T-helper 17 cell (primary cell): ENCODE measurements at places on chromosomes 2 and 18.

GRCh38 chr2:113823716-113824595 is 65.9 kb upstream of the ACTR3 start:
- H3K27ac ChIP-seq: no peak overlapping the region
- no peaks in the 10 kb centered on the region for H3K27me3 ChIP-seq
- no peak for DNase-seq
- no peak overlapping the region for H3K4me3 ChIP-seq
- H3K36me3 ChIP-seq: peaks cover 6% of the 10 kb centered on the region

- peak within 1 kb of the TSS; percentile 91 for H3K4me3 ChIP-seq
- peaks cover 8% of the 10 kb centered on the region for H3K36me3 ChIP-seq
- H3K4me1 ChIP-seq: peaks cover 43% of the 10 kb centered on the region
Measured at GRCh38 chr2:6877402-6878304, at the start of gene RSAD2. Gene RSAD2, plus strand, starts transcription at chr2:6877777. Its CDS starts 24 bp downstream, at chr2:6877801.

- no peak overlapping the region for H3K4me3 ChIP-seq
- peaks cover 5% of the 10 kb centered on the region for H3K36me3 ChIP-seq
- H3K27me3 ChIP-seq: no peaks in the 10 kb centered on the region
Measured at GRCh38 chr2:171404261-171404660, 29.5 kb downstream of the METTL8 start.

DNA sequence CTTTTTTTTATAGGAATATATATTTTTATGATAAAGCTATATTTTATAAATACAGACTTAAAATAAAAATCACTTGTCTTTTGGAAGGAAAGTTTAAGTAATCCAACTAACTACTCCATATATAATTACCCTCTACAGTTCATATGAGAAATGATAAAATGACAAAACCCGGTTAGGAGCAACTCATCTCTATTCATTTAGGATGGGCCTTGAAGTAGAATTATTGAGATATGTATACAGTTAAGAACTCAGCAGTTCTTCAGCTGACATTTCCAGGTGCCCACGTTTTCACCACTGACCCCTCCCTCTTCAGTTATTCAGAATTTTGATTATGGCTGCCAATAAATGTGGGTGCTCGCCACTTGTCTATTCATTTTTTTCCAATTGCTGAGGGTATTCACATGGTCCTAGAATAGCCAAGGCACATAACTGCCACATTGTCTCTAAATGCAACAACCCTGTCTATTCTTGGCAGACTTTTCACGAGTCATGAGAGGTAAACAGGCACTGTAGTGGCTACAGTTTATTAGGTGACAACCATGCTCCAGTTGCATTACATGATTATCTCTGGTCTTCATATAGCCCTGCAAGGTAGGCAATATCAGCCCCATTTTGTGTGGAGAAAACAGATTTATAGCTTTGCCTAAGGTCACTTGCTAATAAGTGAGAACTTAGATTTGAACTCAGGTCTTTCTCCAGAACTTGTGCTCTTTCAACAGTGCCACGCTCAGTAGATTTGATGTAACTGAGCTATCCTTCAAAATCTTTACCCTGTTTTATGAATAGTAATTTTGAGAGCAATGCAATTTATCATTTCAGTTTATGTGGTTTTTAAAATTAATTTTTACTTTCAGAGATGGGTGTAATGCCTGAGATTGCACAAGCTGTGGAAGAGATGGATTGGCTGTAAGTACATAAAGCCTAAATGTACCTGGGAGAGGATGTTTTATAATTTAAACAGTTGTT is 2.9 kb downstream of the DDX1 start:
- peaks cover 22% of the 10 kb centered on the region for H3K4me1 ChIP-seq
- no peak overlapping the region for H3K4me3 ChIP-seq
- H3K27me3 ChIP-seq: no peaks in the 10 kb centered on the region
- no peak for DNase-seq

DNA sequence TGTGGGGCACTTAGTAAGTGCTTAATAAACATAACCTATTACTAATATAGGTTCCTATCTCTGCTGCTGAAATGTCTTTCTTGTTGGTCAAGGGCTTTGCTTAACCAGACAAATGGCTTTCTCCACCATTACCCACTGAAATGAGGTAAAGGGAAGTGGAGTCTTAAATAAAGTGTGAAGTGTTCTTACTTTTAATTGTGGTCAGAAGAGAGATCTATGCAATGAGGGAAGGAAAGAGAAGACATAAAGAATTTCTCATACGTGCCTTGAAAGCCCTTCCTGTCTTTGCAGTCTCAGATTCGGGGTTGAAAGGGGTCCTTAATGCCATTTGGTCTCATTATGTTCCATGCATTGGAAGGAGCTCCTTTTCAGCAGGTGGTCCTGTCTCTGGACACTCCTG is 6.9 kb upstream of the CXCR4 start:
- H3K27ac ChIP-seq: peak overlapping the region; percentile 97
- no peaks in the 10 kb centered on the region for H3K36me3 ChIP-seq
- H3K4me1 ChIP-seq: peaks cover 60% of the 10 kb centered on the region

- peaks cover 5% of the 10 kb centered on the region for H3K27me3 ChIP-seq
- DNase-seq: no peak
- H3K36me3 ChIP-seq: no peaks in the 10 kb centered on the region
- H3K4me1 ChIP-seq: no peaks in the 10 kb centered on the region
- H3K27ac ChIP-seq: no peak overlapping the region
- H3K4me3 ChIP-seq: no peak overlapping the region
Measured at GRCh38 chr2:30686669-30687068, 120.6 kb downstream of the CAPN13 start.

DNA sequence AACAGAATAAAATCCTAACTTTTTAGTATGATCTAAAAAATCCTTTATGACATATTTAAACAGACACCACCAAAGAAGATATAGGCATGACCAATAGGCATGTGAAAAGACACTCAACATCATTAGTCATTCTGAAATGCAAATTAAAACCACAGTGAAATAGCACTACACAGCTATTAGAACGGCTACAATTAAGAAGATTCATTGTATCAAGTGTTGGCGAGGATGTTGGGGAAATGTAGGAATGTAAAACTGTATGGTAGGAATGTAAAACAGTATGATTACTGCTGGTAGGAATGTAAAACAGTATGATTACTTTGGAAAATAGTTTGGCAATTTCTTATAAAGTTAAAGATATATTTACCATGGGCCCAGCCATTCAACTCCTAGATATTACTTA is 253.3 kb upstream of the TCF4 start:
- no peaks in the 10 kb centered on the region for H3K4me1 ChIP-seq
- no peak overlapping the region for H3K4me3 ChIP-seq
- H3K27me3 ChIP-seq: no peaks in the 10 kb centered on the region
- no peak for DNase-seq

- DNase-seq: peak; percentile 18
- H3K4me1 ChIP-seq: peaks cover 8% of the 10 kb centered on the region
- H3K4me3 ChIP-seq: no peak overlapping the region
- peaks cover 35% of the 10 kb centered on the region for H3K27me3 ChIP-seq
- no peak overlapping the region for H3K27ac ChIP-seq
Measured at GRCh38 chr2:213232649-213233437, 51.4 kb upstream of the SPAG16 start.

DNA sequence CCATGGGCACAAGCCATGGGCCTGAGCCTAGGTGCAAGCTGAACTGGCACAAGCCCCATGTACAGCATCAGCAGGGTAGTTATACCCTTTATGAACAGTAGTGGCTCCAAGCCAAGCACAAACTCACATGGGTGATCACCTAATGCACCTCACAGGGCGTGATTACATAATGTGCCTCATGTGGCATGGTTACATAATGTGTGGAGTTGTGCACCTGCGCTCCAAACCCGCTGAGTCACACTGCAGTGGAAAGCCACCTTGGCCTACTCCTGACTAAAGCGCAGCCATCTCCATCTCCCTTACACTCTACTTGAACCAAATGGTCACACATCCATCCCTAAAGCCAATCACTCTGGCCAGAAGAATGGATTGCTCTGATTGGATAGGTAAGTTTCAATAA is 279.7 kb downstream of the MBD2 start:
- H3K27ac ChIP-seq: no peak overlapping the region
- no peaks in the 10 kb centered on the region for H3K4me1 ChIP-seq
- H3K4me3 ChIP-seq: no peak overlapping the region
- no peaks in the 10 kb centered on the region for H3K27me3 ChIP-seq

GRCh38 chr2:235563056-235563910 is 69.4 kb downstream of the AGAP1 start:
- no peaks in the 10 kb centered on the region for H3K36me3 ChIP-seq
- H3K4me1 ChIP-seq: no peaks in the 10 kb centered on the region
- no peak overlapping the region for H3K4me3 ChIP-seq
- H3K27ac ChIP-seq: no peak overlapping the region
- DNase-seq: no peak
- H3K27me3 ChIP-seq: peaks cover 39% of the 10 kb centered on the region

- H3K36me3 ChIP-seq: peaks cover under 1% of the 10 kb centered on the region
- H3K27me3 ChIP-seq: peaks cover 28% of the 10 kb centered on the region
- H3K27ac ChIP-seq: no peak overlapping the region
- H3K4me1 ChIP-seq: no peaks in the 10 kb centered on the region
- no peak overlapping the region for H3K4me3 ChIP-seq
Measured at GRCh38 chr2:172993139-172993538, 82.5 kb upstream of the MAP3K20 start.

- no peak for DNase-seq
- H3K36me3 ChIP-seq: peaks cover 16% of the 10 kb centered on the region
- H3K4me3 ChIP-seq: no peak overlapping the region
- H3K27me3 ChIP-seq: no peaks in the 10 kb centered on the region
- no peaks in the 10 kb centered on the region for H3K4me1 ChIP-seq
Measured at GRCh38 chr2:195734395-195734794, 77.4 kb downstream of the SLC39A10 start.

- no peak overlapping the region for H3K27ac ChIP-seq
- no peaks in the 10 kb centered on the region for H3K4me1 ChIP-seq
- H3K36me3 ChIP-seq: no peaks in the 10 kb centered on the region
- H3K27me3 ChIP-seq: peaks cover 17% of the 10 kb centered on the region
- DNase-seq: peak; percentile 2
Measured at GRCh38 chr2:240919786-240920782, 13.9 kb downstream of the CROCC2 start.

GRCh38 chr2:240229603-240230235 is 89.3 kb upstream of the OTOS start:
- H3K36me3 ChIP-seq: peaks cover 3% of the 10 kb centered on the region
- no peak overlapping the region for H3K4me3 ChIP-seq
- no peak overlapping the region for H3K27ac ChIP-seq
- no peak for DNase-seq
- H3K4me1 ChIP-seq: peaks cover 3% of the 10 kb centered on the region
